Stimulated activated CD8-positive, alpha-beta memory T cell treated with anti-CD3 and anti-CD28 coated beads, Interleukin-7, amount 100 ng/mL, for 4 hours (primary cell): ENCODE measurements at places on chromosomes 2 and 18.

GRCh38 chr18:70523035-70523791 lies 234.4 kb downstream of the SOCS6 start:
- DNase-seq, result no peak

GRCh38 chr2:12737738-12738485 lies 21.2 kb downstream of the TRIB2 start:
- no peak for DNase-seq

DNA sequence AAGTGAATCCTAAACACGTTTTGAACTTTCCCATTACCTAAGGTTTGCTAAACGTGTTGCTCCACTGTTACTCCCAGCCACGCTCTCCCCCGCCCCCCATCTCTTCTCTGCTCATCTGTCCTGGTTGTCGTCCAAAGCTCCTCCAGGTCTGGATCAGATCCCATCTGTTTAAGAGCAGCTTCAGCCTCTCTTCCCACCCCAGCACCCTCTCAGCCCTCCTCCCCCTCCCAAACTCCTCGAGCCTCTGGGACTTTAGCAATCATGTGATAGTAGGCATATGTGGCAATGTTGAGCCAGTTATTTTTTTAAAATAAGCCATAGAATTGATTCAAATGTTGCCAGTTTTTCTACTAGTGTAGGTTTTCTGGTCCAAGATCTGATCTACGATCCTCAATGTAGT lies 20.0 kb upstream of the LPIN1 start:
- DNase-seq, result no peak

GRCh38 chr18:55268628-55269275 lies 309.5 kb upstream of the CCDC68 start:
- DNase-seq, result no peak

DNA sequence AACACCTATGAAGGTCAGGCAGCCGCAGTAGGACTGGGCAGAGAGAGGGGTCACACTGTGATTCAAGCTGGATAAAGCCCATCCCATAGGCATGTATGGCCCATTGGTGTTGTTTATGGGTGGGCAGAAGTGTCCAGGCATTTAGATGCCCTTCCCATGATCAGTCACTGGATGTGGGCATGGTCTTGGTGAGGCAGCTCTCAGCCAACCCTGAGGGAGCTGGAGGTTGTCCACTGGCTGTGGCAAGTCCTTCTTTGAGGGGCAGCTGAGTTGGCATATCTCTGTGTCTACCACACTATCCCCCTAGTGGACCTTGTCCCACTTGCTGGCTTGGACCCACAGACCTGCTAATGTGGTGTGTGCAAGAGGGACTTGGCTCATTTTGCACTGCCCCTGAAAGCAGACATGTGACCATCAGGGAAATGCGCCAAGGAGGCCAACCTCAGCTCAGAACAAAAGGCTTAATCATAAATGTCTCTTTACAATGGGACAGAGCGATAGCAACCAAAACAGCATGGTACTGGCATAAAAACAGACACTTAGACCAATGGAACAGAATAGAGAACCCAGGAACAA lies 82.0 kb downstream of the TMEM17 start:
- DNase-seq, result no peak

- no peak for DNase-seq
Measured at GRCh38 chr2:173734797-173735196, 230.4 kb downstream of the SP3 start.

DNA sequence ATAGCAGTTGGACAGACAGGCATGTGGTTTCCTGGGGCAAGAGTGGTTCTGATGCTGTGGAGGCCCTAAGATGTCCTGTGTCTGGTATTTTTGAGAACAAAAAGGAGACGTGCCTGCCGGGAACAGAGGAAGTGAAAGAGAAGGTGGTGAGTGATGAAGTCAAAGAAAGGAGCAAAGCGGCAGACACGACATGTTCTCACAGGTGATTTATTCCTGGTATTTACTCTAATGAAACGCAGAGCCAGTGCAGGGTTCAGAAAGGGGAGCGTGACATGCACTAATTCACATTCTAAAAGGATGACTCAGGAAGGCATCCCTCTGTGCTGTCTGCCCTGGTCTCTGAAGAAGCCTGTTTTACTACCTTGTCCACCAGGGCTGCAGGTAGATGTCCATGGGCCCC lies 211.0 kb downstream of the KCNE4 start:
- DNase-seq, result no peak

DNA sequence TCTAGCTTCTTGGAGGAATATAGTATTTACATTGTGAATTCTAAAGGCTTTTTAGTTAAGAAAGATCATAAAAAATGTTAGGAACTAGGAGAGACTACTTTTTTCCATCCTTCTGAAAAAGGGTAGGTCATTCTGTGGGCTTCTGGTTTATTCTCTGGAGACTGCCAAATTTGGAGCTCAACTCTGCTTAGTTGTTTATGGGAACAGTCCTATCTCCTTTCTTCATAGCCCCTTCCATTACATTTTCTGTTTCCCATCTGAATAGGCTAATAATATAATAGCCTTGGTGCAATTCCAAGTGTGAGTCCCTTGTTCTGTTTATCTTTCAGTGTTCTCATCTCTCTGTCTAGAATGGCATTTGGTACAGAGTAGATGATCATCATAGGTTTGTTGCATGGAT lies 15.6 kb downstream of the LAMA3 start:
- DNase-seq, result no peak

DNA sequence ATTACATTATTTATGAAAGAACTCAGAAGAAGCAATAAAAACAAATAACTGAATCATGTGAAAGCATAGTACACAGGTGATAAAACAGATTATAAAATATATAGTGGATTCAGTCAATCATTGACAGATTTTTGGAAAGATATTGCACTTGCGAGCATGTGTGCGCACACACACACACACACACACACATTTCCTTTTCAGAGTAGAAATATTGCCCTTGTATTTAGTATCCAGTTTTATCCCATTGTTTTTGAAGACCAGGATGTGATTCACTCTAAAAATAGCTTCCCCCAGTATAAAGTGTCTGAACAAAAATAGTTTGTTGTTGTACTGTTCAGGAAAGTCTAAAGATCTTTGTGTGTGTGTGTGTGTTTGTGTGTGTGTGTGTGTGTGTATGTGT lies 145.5 kb downstream of the CALCRL start:
- no peak for DNase-seq

DNA sequence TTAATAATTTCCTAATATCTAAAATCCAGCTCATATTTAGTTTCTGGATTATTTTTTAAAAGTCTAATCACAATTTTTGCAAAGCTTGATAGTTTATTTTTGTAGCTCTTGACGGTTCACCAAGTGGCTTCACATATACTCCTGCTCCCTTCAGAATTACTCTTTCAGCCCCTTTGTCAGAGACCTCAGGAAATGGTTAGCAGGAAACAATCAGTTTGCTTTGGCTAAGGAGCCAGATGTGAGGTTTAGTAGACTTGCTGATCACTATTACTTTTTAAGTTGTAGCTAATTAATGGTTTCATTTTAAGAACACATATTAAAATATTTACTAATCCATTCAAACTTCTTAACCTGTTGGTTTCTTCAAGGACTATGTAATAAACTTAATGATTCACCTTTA lies 2.3 kb downstream of the RBBP8 start:
- DNase-seq, result no peak

GRCh38 chr2:148554459-148555247 lies 89.9 kb upstream of the EPC2 start:
- no peak for DNase-seq

- DNase-seq, result no peak
Measured at GRCh38 chr2:13745330-13745729, 887.2 kb upstream of the LRATD1 start.

DNA sequence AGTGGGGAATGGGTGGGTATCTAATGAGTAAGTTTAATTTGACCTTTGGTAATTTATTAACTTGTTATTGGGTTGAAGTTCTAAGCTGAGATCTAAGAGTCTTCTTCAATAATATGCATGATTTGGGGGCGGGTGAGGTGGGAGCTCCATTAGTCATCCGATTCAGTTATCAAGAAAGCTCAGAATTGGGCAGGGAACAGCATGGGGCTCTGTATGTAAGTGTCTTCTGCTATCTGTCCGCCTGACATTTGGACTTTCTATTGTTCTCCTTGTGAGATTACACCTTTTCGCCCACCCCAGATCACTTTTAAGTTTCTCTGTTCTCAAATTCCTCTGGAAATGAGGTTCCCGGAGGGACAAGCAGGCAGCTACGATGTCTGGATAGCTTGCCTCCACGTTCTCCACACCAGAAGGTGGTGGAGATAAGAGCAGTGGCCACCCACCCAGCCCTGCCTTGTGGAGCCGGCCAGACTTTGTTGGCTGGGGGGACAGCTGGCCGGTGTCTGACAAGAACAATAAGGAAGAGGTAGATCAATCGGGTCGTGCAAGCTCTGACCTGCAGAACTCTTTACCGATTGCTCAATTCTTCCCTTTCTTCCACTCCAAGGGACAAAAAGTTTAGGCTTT lies 75.5 kb upstream of the GATA6 start:
- DNase-seq, result no peak

GRCh38 chr2:152626911-152627339 lies 90.3 kb downstream of the PRPF40A start:
- DNase-seq, result no peak

GRCh38 chr2:40740419-40740818 lies 288.5 kb upstream of the SLC8A1 start:
- no peak for DNase-seq

- no peak for DNase-seq
Measured at GRCh38 chr2:234406085-234406484, 90.8 kb downstream of the ARL4C start.

- no peak for DNase-seq
Measured at GRCh38 chr2:200199005-200199404, 107.5 kb upstream of the SPATS2L start.

GRCh38 chr18:23282437-23282781 lies 147.1 kb downstream of the CABLES1 start:
- DNase-seq, result no peak

DNA sequence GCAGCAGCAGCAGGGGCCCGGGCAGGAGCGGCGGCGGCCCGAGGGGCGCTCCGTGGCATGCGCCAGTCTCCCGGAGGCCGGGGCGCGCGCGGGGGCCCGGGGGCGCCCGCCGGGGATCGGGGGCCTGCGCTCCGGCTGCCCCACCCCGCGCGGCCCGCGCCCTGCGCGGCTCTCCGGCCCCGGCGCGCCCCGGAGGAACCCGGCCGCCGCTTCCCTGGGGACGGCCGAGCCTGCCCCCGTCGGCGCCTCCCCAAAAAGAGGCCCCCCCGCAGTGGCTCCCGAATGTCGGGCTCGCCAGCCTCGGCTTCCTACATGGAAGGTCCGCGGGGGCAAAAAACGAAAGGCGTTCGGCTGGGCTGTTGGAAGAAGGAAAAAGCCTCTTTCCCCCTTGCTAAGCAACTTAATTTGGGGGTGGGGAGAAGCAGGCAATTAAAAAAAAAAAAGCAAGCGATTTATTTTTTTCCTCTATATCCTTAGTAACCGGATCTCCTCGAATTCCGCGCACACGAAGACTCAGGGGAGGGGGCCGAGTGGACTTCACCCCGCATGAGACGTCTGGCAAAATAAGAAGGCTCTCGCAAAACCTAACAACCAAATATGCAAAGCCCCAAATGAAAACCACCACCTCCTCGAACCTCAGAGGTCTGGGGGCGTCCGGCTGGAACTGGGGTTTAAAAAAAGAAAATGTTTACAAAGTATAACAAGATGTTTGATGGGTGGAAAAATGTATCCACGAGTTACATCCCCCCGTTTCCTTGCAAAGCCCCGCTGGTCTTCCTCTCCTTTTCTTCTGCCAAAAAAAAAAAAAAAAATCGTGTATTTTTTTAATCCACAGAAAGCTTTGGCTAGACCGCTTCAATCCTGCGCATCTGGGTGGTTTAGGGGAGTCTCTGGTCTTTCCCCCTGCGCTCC lies at the start of gene SMAD7:
SMAD7 (minus strand) TSS at position 430 of the 912 bp plus-strand sequence. CDS start 541 bp downstream, outside the sequence.
- no peak for DNase-seq

DNA sequence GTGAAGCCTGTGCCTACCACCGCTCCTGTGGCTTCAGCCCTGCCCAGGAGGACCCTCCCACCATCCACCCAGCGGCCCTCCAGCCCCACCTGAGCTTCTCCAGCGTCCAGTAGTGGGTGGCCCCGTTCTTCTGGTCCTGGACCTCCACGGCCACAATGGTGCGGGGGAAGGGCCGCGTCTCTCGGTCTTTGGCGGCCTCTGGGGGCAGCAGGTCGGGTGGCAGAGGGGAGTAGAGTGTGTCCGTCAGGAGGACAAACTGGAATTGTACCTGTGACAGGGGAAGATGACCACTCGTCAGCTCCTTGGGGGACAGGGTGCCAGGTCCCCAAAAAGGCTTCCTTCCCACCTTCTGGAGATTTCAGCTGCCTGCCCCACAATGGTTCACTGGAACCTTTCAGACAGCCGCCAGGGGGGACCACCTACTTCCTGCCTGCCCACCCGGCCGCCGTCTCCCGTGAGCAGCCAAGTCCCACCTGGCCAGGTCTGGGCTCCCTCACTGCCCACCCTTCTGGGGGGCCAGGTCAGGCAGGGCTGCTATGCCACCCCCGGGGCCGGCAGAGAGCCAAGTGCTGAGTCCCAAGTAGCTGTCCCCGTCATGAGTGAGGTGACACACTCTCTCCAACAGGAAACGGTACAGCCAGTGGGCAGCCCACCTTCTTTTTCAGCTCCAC lies 59.3 kb downstream of the KIF1A start:
- no peak for DNase-seq

DNA sequence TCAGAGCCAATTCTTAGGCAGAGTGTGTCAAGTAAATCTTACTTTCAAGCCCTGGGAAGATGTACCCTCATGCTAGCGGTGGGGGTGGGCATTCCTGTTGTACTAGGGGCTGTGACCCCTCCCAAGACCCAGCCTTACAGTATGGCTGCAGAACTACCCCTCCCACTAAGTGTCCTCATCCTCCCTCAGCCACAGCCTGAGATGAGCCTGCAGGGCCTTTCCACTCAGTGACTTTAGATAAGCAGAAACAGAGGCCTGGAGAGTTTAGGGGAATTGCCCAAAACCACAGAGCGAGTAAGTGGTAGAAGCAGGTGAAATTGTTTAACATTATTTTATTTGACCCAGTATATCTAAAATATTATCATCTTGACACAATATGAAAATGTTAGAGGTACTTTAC lies 36.6 kb downstream of the TTC32 start:
- no peak for DNase-seq

- DNase-seq, result no peak
Measured at GRCh38 chr2:177772529-177772928, 300.0 kb downstream of the PDE11A start.

DNA sequence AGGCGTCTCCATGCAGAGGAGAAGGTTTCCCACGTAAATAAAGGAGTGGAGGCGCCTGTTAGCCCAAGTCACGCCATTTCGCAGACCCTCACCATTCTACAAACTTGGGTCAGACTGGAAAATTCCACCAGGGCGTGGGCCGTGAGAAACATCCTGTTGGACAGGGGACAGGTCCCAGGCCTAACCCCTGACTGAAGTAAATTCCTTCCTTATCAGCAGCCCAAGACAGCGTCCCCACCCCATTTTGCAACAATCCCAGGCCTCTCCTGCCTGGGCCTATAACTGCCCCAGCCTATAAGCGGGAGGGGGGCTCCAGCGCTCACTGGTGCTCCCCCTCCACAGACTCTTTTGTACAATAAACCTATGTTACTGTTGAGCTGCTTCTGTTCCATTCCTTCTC lies 57.3 kb upstream of the CBLN2 start:
- DNase-seq, result no peak

DNA sequence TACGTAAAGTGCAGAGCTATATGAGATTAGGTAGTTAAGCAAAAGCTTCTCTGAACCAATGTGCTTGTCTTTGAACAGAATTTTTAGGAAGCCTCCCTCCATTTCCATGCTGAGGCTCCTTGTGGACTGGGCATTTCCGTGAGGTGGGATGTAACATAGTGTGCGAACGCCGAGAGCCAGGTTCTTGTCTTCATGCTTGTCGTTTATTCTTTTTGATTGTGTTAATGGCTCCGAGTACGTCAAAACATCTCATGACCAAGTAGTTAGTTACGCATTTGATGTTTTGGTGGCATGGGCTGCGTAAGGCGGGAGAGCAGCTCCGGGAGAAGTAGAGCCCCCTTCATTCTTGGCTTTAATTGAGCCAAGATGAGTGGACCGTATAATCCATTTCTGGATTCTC lies 32.9 kb downstream of the DGKD start:
- no peak for DNase-seq
